ENCODE measurements at places on chromosomes 4 and X.

DNA sequence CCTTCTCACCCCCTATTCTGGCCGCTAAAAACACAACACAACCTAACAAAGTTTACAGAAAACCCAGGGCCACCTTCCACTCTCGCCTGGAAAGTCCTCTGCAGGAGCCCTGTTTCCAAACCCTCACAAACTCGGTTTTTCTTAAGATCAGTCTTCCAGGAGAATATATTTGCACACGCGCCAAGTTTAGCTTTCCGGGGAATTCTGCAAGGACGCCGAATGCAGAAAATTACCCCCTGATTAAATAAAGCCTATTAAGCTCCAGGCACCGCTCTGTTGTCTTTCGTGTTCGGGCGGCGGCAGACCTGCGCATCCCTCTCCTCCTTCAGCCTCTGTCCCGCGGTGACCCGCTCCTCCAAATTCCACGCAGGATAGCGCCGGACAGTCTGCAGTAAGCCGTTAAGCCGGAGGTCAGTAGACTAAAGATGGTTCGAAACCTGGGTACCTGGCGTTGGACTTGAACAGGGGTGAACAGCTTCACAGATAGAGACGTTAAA, 5.0 kb downstream of the MSX1 start:
- DNase-seq = no peak

DNA sequence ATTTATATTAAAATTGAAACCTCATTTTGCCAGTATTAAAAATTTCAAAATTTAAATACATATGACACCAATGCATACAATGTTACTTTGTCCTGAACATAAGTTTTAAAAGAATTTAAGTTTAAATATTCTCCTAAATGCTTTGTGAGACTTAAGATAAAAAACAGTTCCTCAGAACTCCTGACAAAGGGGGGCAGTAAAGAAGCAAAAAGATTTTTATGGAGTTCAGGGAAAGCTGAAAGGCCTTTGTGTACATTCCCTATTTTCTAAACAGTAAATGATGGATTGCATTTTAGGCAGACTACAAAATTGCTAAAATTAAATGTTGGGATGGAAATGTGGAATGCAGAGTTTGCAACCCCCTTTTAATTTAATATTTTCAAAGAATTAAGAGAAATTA, 81.7 kb downstream of the SNCA start:
- no peak for DNase-seq

GRCh38 chr4:7422898-7423180, 11.9 kb downstream of the PSAPL1 start:
- no peak for DNase-seq

GRCh38 chrX:17706676-17707075, 30.6 kb upstream of the SCML1 start:
- no peak for DNase-seq

DNA sequence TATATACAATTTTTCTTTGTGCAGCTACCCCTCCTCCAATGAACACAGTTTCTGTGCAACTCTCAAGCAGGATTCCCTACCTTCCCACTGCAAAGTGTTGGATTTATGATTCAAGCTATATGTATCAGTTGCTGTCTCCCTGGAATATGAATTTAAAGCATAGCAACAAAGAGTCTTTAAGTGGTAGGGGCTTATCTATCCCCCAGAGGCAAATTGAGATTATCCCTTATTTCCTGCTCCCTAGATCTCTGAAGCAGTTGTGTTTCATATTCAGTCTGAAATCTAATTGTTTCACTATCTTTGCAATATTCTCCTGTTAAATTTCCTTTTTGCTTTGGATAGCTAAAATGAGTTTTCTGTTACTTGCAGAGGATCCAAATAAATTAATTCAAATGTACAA, 263.0 kb downstream of the IQCM start:
- DNase-seq = no peak

GRCh38 chr4:81225252-81225651, 10.2 kb upstream of the PRKG2 start:
- no peak for DNase-seq
